Endothelial cell of umbilical vein (primary cell): ENCODE measurements at places on chromosomes 1 and 21. TPM values are rescaled to one million over a fixed set of nuclear protein-coding genes. Genes with fewer than 3 reads are reported as not detected.

DNA sequence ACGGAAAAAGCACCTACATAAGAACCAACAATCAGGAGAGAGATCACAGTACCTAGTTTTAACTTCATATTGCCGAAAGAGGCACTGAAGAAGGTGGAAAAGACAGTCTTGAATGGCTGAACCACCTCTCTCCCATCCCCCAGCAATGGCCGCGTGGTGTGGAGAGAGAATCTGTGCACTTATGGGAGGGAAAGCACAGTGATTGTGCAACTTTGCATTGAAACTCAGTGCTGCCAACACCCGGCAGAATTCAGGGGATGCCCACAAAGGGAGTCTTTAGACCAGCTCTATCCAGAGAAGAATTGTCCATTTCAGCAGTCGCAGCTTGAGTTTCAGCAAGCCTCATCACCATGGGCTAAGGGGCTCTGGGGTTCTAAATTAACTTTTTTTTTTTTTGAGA, 186.3 kb upstream of the USP25 start:
- DNase-seq: no peak
- H3K27me3 ChIP-seq: peaks cover 6% of the 10 kb centered on the region
- no peak overlapping the region for H3K4me3 ChIP-seq
- no peaks in the 10 kb centered on the region for H3K4me1 ChIP-seq

DNA sequence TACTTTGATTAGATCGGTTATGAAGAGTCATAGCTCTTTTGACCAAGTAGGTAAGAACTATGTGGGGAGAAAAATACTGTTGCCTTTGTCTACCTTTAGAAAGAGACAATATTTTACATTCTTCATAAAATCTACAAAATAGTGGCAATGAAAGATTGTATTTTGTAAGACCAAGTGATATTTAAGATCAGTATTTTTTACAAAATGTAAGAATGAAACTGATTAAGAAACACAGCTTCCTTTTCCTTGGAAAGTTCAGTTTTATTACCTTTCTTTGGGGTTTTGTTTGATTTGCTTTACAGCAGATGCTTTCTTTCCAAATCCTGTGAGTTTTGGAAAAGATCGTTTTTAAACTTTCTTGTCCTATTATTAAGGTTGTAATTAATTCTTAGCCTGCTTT, 69.8 kb downstream of the SLC35A3 start:
- no peaks in the 10 kb centered on the region for H3K36me3 ChIP-seq
- H3K4me3 ChIP-seq: peak overlapping the region; percentile 80
- DNase-seq: peak; percentile 28
- peak overlapping the region; percentile 96 for H3K27ac ChIP-seq
- no peaks in the 10 kb centered on the region for H3K27me3 ChIP-seq

Gene PRELP
- total RNA-seq: not detected in 2 replicates

- H3K27ac ChIP-seq: no peak overlapping the region
- no peaks in the 10 kb centered on the region for H3K4me1 ChIP-seq
- H3K36me3 ChIP-seq: no peaks in the 10 kb centered on the region
- no peak overlapping the region for H3K4me3 ChIP-seq
- no peaks in the 10 kb centered on the region for H3K27me3 ChIP-seq
Measured at GRCh38 chr1:159421821-159422220, 10.2 kb upstream of the OR10J4 start.

DNA sequence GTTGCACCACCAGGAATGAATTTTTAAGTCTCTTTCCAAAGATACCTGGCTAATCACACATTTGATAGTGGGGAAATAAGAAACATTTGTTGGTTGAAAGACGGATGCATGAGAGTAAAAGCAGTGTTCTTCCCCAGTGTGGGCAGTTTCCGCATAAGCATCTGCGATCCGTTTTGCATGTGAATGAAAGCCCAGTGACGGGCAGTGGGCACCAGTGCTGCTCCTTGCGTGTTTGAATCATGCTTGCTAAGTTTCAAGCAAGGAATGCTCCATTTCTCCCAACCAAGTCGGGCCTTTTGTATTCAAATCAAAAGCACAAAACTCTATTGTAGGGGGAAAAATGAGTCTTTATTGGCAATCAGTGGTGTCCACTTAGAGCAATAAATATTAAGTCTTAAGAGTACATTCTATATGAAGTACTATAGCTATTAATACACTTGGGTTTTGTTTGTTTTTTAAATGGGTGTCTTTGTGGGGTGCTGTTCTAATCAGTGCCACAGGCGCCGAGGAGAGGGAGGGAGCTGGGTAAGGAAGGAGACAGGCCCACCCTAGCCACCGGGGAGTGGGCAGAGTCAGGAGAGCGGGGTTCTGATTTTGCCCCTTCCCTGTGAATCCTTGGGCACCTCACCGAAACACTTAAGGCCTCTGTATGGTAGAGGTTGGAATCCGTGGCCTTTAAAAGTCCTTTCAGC, 750 bp upstream of the PTGFRN start:
- H3K36me3 ChIP-seq: no peaks in the 10 kb centered on the region
- DNase-seq: no peak
- no peak overlapping the region for H3K27ac ChIP-seq
- H3K4me3 ChIP-seq: no peak overlapping the region

DNA sequence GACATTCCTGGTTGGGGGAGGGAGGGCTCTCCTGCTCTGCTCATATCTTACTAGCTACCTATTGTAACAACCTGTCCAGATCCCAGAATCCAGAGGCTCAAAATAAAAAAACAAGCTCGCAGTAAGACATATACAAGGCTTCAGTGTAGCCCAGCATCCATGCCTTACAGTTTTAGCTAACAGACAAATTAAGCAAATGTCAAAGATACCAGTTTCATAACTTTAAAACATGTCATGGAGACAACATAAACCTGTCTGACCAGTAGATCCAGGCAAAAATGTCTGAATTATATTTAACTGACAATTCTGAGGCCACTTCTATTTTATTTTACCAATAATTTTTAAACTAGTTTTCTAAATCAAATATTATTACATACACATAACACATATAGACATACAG, 167.7 kb upstream of the TNR start:
- H3K27me3 ChIP-seq: no peaks in the 10 kb centered on the region
- H3K27ac ChIP-seq: no peak overlapping the region
- DNase-seq: no peak

Gene OR2AK2
- not detected in 2 replicates for total RNA-seq

DNA sequence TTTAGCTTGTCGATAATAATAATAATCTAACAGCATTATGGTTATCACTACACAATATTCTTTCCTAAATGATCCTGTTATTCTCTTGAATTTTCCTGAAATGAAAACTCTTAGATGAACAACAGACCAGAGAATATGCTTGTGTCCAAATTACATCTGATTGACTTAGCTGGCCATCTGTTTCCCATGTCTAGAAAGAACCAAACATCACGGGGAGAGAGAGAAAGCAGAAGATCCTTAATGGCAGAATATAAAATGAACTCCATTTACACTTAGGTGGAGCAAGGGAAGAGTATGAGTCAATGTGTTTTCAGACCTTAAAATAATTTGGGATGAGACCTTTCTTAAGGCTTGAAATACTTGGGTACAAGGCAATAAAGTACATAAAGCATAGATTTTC, 162.2 kb downstream of the DSCAM start:
- H3K36me3 ChIP-seq: no peaks in the 10 kb centered on the region
- H3K27me3 ChIP-seq: no peaks in the 10 kb centered on the region
- DNase-seq: no peak
- no peaks in the 10 kb centered on the region for H3K4me1 ChIP-seq
- no peak overlapping the region for H3K27ac ChIP-seq
- H3K4me3 ChIP-seq: no peak overlapping the region
